ENCODE measurements at places on chromosomes 3 and 15.

- no peak for DNase-seq
Measured at GRCh38 chr3:124837730-124838186, 49.4 kb downstream of the ITGB5 start.

DNA sequence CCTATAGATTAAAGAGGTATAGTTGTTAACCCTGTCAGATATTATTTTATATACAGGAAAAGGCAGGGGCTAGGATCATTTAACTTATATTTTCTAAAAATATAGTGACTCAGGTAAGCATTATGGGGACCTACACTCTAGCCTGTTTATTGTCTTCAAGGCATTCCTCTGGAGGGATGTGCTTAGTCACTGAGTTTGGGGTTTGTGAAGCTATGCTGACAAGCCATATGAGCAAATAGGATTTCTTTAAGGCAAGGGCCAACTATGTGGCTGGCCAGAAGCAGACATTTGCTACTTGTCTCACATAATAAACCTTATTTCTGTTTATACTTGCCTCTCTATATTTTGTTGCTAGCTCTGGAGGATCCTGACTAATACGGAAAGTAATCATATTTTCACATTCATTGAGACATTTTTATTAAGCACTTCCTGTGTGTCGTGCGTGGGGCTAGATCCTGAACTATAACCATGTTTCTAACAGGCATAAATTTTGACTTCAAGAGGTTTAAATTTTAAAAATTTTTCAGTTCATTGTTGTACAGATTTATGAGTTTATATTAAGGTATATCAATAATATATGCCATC is 153.4 kb downstream of the OTOL1 start:
- DNase-seq, result no peak

DNA sequence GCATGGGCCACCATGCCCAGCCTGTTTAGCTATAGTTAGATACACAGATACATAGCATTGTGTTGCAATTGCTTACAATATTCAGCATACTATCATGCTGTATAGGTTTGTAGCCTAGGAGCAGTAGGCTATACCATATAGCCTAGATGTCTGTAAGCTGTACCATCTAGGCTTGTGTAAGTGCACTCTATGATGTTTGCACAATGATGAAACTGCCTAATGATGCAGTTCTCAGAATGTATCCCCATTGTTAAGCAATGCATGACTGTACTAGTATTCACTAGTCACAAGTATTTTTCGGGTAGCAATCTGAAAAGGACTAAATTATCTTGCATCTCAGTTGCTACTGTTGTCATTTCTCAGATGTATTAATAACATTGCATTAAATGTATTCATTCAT is 16.0 kb downstream of the PIGB start:
- no peak for DNase-seq

GRCh38 chr3:190017521-190018288 is 103.0 kb downstream of the P3H2 start:
- DNase-seq, result peak; percentile 56

DNA sequence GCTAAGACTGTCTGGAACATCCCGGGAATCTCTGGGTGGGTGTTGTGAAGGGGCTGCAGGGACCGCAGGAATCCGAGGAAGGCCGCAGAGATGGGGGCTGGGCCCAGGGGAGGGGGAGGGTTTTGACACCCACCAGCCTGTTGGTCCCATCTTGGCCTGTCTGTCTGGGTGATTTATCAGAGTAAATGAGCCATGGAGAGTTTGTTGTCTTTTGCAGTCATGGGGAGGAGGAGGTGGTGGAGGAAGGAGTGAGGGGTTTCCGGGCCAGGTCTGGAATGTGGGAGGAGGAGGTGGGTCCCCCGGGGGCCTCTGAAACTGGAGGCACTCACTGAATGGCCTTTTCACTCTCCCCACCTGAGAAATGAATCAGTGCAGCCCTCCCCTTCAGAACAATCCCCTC is 11.5 kb downstream of the SEMA3F start:
- DNase-seq, result peak; percentile 22

GRCh38 chr3:43238801-43239200 is 47.5 kb upstream of the SNRK start:
- DNase-seq, result no peak

DNA sequence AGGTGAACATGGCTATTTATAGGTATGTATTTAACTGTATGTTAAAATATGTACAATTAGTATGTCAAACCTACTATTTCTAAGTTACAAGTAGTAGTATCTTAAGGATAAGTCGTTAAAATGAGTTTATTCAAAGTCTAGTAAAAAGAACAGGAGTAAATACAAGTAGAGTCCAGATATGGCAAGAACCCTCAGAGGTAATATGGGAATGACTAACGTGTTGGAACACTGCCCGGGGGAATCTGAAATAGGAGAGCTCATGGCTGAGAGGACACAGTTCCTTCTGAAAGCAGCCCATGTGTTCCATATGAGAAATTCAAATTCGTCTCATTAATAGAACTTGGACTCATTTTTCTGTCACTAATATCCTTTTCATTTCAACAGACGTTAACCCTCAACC is 158.8 kb downstream of the CLSTN2 start:
- DNase-seq, result peak; percentile 10

DNA sequence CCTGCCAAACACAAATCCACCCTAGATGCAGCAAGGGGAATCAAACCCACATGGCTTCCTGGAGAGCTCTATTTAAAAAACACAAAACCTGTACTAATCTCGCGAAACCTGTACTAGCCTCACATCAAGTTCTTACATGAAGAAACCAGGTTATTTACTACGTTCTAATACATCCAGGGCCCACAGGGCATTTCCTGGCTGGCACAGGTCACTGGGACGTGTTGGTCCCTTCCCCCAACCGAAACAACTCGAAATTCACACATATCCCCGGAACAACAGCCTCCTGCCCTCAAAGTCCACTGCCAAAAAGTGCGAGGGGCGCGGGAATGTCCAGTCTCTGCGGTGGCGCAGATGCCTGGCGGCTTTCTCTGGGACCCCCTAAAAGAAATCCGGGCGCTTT is 955 bp downstream of the CDCP1 start:
- no peak for DNase-seq

GRCh38 chr15:62296756-62297507 is 131.8 kb upstream of the C2CD4B start:
- no peak for DNase-seq

DNA sequence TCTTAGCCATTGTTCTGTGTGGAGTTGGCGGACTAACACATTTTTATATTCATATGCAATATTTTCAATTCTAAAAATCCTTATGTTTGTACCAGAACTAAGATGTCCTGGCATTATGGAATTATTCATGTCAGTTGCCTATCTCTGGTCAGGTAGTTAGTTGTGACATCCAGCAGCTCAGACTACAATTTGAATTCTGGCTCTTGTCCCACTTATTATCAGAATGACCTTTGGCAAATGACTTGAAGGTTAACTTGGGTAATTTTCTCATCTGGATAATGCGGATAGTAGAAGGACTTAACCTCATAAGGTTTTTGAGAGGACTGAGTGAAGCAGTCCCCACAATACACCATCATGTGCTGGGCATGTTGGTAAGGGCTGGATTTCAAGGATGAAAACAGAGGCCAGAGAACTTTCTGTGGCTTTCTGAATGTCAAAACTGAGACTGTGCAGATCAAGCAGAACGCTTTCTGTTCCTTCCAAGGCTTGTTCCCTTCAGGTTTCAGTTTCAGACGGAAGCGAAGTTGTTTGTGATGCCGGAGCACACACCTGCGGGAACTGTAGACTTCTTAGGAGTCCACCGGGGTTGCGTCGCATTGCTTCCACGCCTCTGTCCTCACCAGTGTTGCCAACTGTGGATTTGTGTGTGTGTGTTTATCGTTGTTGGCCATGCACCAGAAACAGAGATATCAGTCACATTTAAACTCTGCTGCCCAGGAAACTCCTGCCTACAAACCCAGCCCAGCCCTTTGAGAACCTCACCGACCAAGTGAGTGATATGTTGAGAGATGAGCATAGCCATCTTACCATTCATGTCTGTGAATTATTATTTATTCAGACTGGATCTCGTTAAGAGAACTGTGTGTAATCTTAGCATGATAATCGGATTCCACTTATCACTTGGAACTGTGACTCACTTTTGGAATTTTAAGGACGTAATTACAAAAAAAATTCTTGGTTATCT is 76.0 kb downstream of the PTPRG start:
- DNase-seq, result peak; percentile 75

DNA sequence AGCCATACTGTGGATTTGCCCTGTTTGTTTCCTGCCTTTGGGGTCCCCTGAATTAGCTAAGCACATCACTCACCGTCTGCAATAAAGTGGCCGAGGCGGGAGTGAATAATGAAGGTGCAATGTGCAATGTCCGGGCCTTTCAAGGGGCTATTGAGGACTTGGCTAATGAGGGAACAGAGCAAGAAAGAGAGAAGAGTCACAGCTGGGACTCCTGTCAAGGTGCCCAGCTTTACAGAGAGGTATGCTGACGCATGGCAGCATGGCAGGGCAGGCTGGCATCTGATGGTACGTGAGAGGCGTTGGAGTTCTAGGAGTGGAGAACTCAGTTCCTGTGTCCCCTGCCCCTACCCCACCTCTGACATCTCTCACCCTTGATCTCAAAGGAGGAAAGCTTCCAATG is 13.8 kb upstream of the ATP2B2 start:
- DNase-seq, result no peak
